Glomerular endothelial cell (primary cell): ENCODE measurements at places on chromosomes 13 and 19. TPM values are rescaled to one million over a fixed set of nuclear protein-coding genes. Genes with fewer than 3 reads are reported as not detected.

DNA sequence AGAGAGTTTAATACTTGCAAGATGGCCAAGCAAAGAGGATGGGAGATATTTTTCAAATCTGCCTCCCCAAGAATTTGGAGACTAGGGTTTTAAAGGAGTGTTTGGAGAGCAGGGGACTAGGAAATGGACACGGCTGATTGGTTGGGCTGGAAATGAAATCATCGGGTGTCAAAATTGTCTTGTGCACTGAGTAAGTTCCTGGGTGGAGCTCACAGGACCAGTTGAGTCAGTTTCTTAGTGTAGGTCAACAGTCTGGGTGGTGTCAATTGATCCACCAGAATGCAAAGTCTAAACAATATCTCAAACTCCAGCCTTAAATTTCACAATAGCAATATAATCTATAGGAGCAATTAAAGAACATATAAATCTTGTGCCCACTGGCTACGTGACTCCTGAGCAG is 23.0 kb upstream of the CEACAM4 start:
- no peak for DNase-seq

- no peak for DNase-seq
Observed at GRCh38 chr13:98411617-98412265, 165.2 kb downstream of the STK24 start.

GRCh38 chr13:44692173-44692713 is 116.1 kb upstream of the TSC22D1 start:
- no peak for DNase-seq

DNA sequence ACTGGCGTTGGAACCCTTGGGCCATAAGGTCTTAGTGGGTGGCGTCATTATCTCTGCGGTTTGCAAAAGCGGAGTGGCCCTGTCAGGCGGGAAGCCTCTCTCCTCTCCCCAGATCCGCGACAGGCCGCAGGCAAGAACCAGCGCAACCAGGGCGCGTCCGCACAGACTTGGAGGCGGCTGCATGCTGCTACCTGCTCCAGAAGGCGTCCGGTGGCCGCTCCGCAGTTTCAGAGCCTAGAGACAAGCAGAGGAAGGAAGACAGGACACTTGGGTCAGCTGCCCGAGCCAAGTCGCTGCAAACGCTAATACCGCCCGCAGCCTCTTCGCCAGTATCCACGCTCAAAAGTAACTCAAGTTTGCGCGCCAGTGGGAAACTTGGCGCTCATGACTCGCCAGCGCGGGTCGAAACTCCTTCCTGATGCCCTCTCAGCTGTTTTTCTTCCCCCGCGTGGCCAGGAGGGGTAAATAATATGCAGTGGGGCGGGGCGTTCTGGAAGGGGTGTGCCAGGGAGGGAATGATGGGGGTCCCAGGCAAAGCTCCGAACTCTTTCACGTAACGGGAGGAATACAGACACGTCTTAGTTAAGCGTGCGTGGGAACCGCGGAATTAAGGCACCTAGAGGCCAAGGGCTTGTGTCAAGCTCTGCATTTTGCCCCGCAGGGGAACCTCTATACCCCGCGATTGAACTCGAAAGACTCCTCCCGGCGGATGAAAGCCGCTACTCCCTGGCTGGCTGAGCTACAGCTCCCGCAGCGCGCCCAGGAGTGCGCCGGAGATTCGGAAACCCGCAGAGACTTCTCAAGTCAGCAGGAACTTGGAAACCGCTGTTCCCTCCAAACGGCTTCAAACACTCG is at the start of gene EDNRB:
TSS of gene EDNRB (minus strand) at position 441 of the 855 bp plus-strand sequence. CDS start at position 183, 258 bp downstream.
- no peak for DNase-seq

GRCh38 chr19:32971012-32971595 is 654 bp downstream of the CEP89 start:
- DNase-seq: no peak

Gene PDE4C
- 0.58 TPM in 1 of 2 replicates, not detected in the other for total RNA-seq

DNA sequence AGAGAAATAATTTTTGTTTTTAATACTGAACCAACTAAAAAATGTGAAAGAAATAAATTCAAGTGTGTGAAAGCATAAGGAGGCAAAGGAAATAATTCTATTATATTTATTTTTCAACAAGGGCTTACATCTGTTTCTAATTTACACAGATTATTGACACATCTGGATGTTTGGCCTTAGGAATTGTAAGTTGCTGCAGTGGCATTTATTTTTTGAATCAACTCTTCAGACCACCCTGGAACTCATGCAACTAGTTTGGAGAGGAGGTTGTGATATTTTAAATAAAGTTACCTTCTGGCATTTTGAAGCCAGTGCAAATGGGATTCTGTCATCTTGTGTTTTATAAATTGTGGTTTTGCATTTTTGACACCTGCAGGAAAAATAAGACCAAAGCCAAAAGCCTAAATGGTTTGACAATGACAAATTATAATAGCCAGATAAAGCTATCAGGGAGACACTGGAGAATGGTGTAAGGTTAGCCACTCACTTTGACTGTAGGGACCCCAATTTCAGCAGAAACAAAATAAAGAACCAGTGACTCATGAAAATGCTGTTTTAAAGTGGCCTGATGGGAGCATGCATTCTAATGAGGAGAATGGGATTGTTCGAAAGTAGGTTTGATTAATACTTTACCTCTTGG is 192.9 kb downstream of the KLF5 start:
- no peak for DNase-seq

- DNase-seq: no peak
Observed at GRCh38 chr13:106187501-106188095, 347.9 kb downstream of the EFNB2 start.

GRCh38 chr13:43305416-43305815 is 282.0 kb downstream of the DNAJC15 start:
- no peak for DNase-seq

DNA sequence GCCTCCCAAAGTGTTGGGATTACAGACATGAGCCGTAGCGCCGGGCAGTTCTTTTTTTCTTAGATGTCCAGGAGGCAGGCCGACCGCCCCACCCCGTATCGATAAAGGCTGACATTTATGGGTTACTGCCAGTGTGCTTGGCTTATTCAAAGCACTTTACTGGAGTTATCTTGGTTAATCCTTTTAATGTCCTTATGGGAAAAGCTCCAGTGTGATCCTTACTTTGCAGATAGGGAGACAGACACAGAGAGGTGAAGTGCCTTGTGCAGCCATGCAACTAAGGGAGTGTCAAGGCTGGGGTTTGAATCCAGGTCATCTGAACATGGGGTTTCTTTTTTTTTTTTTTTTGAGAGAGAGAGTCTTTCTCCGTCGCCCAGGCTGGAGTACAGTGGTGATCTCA is 19.2 kb downstream of the NCAN start:
- DNase-seq: no peak

GRCh38 chr13:22061806-22062391 is 391.0 kb downstream of the FGF9 start:
- no peak for DNase-seq

DNA sequence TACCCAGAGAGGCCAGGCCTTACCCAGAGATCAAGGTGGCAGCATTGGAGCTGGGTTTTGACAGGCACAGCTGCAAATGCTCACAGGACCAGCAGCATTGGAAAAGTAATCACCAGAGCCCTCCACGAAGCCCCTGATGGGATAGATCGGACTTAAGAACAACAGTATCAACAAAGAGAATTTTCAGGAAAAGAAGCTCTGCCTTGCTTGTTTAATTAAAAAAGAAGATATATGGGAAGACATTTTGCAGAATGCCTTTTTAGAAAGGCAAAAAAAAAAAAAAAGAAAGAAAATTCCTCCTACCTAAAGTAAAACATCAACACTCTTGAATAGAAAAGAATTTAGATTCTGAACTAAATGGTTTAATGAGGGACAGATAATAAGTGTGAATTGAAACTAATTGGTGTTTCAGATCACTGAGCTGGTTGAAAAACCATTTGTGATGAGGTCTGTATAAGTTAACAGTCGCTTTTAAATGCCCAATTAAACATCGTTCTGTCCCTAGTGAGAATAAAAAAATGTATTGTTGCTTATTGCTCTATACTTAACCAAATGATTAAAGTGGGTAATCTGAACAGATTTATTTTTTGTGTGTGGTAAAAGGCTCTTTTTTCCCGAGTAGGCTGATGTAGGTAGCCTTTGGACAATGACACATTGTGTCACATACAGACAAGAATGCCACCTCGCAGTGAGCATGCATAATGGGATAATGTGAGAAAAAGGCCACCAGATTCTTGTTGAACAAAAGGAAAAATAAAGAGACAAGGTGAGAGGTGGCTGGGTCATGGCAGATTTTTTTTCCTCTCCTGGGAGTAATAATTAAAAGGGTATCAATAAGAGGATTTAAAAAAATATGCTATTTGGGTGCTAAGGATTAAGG is 93.0 kb upstream of the ARGLU1 start:
- DNase-seq: no peak

DNA sequence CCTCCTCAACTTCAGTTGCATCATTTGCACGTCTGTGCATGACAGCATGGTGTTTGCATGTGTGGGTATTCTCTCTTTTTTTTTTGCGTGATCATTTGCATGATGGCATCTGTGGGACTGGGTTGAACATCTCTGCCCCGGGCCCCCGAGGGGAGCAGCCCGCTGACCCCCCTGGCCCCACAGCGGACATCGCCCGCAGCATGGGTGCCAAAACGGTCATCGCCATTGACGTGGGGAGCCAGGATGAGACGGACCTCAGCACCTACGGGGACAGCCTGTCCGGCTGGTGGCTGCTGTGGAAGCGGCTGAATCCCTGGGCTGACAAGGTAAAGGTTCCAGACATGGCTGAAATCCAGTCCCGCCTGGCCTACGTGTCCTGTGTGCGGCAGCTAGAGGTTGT is 23.1 kb downstream of the PNPLA6 start:
- no peak for DNase-seq

Gene BRME1
- 0.15 and 1.4 TPM in 2 replicates for total RNA-seq

- DNase-seq: no peak
Observed at GRCh38 chr13:114050536-114051450, 76.9 kb upstream of the C13orf46 start.

DNA sequence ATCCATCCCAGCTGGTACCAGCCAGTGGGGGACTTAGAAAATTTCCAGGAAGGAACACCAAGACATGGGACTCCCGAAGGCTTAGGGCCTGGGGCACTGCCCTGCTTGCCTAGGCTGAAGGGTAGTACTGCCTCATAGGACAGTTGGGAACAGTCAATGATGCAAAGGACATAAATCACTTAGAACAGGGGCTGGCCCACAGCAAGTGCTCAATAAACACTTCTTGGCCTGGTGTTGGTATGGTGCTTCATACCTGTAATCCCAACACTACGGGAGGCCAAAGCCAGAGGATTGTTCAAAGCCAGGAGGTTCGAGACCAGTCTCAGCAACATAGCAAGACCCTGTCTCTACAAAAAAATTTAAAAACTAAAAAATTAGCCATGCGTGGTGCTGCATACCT is 5.8 kb downstream of the KEAP1 start:
- DNase-seq: no peak

DNA sequence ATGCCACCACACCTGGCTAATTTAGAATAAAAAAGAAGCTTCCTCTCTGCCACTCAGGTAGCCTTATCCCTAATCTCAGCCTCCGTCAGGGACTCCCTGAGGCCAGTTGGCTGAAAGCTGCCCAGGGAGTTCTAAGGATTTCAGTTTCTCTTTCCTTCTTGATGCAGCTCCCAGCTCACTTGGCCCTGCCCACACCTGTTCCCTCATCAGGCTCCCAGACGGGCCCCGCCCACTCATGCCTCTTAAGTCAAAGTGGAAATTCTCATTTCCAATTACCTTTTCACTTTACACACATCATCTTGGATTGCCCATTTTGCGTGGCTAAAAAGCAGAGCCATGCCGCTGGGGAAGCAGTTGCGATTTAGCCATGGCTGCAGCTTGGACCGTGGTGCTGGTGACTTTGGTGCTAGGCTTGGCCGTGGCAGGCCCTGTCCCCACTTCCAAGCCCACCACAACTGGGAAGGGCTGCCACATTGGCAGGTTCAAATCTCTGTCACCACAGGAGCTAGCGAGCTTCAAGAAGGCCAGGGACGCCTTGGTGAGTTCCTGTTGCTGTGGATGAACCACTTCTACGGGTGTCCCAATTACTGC is at the start of gene IFNL1:
TSS of gene IFNL1 (plus strand) at position 353 of the 591 bp plus-strand sequence. CDS start at position 368, 15 bp downstream.
- DNase-seq: no peak

DNA sequence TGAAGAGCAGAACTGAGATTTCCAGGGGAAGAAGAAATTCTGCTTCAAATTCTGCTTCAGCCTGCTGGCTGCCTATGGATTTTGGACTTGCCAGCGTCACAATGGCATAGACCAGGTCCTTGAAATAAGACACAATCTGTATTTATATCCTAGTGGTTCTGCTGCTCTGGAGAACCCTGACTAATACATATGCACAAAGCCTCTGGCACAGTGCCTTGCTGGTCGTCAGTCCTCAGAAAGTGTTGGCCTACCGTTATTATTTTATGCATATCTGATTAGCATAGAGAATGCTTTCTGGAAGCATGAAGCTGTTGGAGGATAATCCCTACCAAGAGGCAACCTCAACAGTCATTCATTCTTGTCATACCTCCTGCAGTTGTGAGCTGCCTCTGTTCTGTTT is 213.7 kb downstream of the B3GLCT start:
- no peak for DNase-seq

DNA sequence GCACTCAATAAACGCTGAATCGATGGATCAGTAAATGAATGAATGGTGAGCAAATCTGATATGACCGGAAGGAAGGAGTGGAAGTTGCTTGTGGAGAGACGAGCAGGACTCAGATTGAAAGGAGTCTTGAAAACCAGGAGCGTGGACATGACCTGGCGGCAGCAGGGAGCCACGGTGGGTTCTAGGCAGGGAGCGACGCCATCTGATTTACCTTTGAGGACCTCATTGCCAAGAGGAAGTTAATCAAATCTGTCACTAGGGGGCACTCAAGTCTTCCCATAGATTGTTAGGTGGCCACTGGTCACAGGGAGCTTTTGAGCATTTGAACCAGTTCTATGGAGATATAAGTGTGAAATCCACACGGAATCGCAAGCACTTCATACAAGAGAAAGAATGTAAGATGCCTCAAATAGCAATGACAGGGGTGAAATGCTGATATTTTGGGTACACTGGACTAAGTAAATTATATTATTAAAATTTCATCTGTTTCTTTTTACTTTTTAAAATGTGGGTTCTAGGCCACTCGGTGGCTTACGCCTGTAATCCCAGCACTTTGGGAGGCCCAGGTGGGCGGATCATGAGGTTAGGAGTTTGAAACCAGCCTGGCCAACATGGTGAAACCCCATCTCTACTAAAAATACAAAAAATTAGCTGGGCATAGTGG is 9.2 kb upstream of the FBN3 start:
- DNase-seq: peak; percentile 51

Gene TMEM150B
- total RNA-seq: not detected in 2 replicates
